Stimulated activated CD4-positive, alpha-beta T cell treated with anti-CD3 and anti-CD28 coated beads, TNF-alpha, amount 100 ng/mL, for 4 hours (primary cell): ENCODE measurements at places on chromosomes 12 and 14.

GRCh38 chr12:110543965-110544364 is 39.2 kb downstream of the PPTC7 start:
- no peak for DNase-seq

GRCh38 chr12:79406993-79407392 is 283.8 kb downstream of the PAWR start:
- no peak for DNase-seq

DNA sequence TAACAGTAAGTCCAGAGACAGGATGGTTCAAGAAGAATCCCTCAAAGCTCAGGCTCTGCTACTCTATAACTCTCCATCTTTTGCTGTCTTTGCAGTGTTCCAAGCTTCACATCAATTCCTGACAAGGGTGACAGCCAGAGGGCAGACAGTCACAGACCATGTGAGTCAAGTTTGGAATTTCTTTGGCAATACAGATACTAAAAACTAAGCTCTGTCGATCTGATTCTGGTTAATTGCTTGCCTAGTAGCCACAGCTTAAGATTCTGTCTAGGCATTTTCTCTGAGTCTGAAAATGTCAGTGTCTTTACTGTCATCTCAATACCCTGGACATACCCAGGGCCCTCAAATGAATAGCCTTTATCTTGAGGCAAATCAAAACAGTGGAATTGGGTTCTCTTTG is 153.7 kb downstream of the CEP128 start:
- DNase-seq = no peak

DNA sequence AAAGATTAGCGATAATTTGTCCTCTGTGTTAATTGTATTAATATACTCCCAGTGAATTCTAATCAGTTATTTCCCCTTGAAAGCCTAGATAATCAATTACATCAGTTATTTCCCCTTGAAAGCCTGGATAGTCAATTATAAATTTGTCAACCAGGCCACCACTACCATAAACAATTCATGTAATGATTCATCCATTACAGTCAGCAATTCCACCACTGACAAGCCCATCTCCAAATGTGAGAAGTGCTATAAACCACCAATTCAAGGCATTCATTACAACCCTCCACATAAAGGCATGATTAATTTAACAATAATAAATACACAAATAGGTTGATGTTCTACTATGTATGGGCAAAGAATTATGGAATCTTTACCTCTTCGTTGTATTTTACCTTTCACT is 40.9 kb downstream of the INTS13 start:
- no peak for DNase-seq

DNA sequence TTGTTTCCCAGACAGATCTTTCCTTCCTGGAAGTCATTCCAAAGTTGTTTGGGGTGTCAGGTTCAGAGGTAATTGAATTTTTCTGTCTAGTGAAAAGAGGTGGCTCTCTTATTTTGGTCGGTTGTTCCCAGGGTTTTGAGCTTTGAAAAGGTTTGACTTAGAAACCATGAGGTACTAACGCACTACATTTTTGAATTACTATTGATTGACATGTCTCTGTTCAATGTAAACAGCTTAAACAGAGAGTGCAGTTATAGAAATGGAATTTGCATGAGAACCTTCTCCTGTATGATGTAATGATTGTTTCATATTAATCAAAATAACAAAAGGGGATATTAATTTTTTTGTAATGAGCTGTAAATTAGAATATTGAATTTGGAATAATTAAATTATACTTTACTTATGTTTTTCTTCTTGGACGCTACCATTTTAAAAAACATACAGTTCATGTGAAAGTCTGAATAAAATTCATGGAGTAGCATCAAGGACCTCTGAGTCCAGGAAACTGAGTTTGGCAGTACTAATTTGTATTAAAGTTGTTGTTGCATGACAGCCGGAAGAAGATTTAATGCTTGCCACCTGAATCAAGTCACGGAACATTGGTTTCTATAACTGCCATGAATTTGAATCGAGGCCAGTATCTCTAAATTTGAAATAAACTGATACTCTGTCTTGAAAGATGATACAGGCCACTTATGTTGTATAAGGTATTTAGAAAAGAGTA is 41.7 kb downstream of the NPAS3 start:
- DNase-seq = no peak

GRCh38 chr14:20774258-20774824 is 6.1 kb downstream of the EDDM3B start:
- no peak for DNase-seq

DNA sequence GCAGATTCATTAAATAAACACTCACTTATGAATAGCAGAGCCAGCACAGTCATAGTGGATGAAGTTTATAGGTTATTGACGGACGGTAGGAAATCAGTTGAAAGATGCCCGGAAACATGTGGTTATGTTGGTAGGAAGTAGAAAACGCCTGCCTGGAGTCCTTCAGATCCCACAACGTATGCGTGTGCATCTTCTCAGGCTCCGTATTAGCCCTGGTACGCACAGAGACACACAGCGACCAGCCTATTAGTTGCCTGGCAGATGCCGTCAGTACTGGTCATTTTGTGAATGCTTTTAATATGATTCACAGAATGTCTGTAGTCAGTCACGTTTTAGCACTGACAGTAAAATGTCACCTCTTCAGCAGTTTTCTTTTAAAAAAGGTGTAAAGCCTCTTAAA is 196.4 kb downstream of the RGS6 start:
- no peak for DNase-seq

DNA sequence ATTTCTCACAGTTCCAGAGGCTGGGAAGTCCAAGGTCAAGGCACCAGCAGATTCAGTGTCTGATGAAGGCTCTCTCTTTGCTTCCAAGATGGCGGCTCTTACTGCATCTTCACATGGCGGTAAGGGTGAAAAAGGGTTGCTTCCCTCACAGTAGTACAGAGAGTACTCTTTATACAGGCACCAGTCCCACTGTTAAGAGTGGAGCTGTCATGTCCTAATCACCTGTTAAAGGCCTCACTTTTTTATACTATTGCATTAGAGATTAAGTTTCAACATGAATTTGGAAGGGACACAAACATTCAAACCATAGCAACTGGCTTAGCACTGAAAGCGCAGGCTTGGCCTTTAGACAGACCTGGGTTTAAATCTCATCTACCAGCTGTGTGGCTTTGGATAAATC is 50.0 kb upstream of the TCL1A start:
- no peak for DNase-seq

DNA sequence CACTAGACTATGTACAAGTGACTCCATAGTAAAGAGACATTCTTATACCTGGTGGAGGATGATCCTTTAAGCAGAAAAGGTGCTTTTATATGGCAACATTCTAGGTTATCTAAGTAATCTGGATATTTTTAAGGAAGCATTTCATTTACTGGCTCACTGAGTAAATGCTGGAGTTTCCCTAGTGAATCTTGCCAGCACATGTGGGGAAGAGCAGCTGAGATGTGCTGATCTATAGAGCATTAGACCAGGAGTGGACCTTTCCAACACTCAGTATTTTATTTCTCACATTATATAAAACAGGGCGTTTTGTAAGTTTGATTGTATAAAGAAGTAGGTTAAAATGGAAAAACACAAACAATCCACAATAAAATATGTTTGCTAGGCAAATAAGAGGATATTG is 478.5 kb downstream of the ATP23 start:
- no peak for DNase-seq

DNA sequence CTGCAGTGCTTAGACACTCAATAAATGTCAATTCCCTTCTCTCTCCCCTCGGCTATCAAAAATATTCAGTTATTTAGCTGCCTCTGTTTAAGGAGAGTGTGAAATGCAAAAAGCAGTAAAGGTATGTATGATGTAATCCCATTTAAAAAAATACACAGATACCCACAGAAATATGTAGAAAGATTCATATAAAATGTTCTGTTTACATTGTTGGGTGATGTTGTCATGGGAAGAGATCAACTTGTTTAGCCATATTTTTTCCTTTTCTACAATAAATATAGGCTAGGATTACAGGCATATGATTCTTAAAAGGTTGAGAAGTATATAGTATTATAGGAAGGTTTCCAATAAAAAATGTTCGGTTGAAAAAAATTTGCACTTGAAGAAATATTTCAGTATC is 7.8 kb downstream of the PPP2R3C start:
- no peak for DNase-seq

GRCh38 chr12:54351341-54351740 is 12.9 kb downstream of the GPR84 start:
- no peak for DNase-seq

DNA sequence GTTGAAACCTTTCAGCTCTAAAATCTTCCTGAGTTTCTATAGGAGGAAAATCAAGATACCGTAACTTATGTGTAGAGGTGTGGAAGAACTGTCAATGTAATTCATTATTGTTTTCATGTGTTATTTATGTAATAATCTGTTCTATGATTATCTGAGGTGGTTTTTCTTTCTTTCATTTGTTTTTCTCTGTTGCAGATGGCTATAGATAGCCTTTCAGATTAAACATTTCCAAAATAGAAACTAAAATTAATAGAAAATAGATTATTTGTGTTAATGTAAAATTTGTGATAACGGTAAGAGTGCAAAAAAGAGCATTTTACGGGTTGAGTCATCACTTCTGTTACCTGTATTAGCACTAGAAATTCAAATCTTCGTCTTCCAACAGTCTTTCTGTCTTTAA is 128.8 kb downstream of the SYNE2 start:
- no peak for DNase-seq

- DNase-seq = no peak
Measured at GRCh38 chr12:38515912-38516311, 199.3 kb downstream of the ALG10B start.

GRCh38 chr12:30794591-30795409 is 40.0 kb upstream of the CAPRIN2 start:
- DNase-seq = no peak

GRCh38 chr12:75184516-75184915 is 25.1 kb downstream of the KCNC2 start:
- no peak for DNase-seq

DNA sequence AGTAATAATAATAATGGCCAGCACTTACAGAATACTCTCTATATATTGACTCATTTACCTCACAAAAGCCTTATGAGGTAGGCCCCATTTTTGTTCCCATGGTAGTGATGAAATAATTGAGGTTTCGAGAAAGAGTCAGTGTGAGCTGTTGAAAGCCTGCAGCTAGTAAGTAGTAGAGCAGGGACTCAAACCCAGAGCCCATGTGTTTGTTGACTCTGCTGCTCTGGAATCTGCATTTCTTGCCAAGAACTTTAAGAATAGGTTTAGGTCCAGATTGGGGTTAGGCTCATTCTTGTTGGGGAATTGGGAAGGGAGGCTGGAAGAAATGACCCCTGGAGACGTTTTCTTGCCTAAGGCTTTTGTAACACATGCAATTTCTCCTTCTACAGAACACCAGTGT is 27.9 kb downstream of the DYRK4 start:
- DNase-seq = no peak

- no peak for DNase-seq
Measured at GRCh38 chr14:50018201-50018932, 98.0 kb downstream of the VCPKMT start.

DNA sequence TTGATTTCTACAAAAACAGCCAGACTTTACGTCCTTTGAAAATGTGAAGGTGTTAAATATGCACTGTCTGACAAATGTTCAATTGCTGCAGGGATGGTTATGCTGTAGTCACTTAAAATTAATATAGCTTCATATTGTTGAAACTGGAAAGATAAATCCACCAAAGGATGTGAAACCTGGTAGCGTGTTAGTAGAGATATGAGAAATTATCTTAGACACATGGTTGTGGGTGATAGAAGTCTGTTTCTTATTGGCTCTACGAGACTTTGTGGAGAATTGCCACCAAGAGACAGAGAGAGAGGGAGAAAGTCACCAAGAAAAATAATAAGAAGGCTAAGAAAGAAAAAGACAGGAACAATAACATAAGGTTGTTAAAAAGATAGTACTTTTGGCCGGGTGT is 2.6 kb upstream of the CAPRIN2 start:
- DNase-seq = no peak

DNA sequence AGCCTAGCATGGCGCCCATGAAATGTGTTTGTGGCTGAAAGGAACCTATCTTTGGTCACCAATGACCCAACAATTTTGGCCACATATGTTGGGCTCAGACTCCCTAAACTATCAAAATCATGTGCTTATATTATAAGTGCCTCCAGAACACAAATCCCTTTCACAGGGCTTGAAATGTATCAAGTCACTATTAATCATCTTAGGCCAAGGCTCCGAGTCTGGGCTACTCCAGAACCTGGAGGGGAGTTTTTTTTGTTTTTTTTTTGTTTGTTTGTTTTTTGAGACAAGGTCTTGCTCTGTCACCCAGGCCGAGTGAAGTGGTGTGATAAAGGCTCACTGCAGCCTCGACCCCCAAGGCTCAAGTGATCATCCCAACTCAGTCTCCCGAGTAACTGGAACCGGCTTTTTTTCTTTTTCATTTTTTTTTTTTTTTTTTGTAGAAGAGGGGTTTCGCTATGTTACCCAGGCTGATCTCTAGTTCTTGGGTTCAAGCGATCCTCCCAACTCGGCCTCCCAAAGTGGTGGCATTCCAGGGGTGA is 989 bp upstream of the DRAM1 start:
- DNase-seq = no peak

- no peak for DNase-seq
Measured at GRCh38 chr12:113287899-113288282, 47.0 kb downstream of the SLC8B1 start.

DNA sequence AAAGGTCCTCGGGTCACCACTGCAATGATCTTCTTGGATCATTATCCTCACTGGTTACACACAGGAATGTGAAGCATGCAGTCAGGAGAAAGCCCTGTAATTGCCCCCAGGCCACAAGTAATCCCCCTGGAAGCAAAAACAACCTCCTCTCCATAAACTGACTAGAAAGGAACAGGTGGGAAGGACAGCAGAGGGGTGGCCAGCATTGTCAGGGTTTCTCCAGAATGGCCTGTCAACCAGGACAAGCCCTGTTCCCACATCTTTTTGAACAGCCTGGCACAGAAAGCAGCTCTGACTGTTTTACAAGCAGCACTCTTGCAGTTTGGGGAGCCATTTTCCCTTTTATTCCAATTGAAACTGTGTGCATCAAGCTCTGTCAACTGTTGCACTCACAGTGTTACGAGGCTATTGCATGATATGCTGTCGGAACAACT is 36.1 kb downstream of the TMCC3 start:
- no peak for DNase-seq

GRCh38 chr12:15152456-15152855 is 68.8 kb downstream of the RERG start:
- no peak for DNase-seq

GRCh38 chr14:91232052-91232451 is 12.5 kb downstream of the GPR68 start:
- DNase-seq = no peak
